CD4-positive, alpha-beta T cell treated with Interferon alpha-2 for 1 hour (primary cell): ENCODE measurements at places on chromosomes 2 and 18.

- DNase-seq: peak; percentile 39
Observed at GRCh38 chr18:63949068-63949737, at the start of gene HMSD. Gene HMSD, plus strand, starts transcription at chr18:63949301. Its CDS starts 4,155 bp downstream, at chr18:63953456.

DNA sequence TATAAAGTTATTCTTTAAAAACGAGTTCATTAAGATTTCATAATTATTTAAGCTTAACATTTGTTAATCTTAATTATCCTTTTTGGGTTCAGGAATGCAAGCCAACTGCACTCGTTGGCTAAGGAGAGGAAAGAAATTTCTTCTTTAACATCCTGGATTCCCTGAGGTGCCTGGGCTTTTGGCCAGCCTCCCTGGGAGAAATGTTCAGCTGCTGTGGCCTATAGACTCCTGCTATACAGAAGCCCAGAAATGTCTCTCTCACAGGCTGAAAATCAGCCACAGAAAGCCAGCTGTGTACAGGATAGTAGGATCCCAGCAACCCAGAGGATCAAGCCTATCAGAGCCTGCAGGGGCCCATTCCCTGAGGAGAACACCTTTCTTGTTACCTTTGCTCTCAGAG lies 430.3 kb downstream of the XIRP2 start:
- DNase-seq: no peak

DNA sequence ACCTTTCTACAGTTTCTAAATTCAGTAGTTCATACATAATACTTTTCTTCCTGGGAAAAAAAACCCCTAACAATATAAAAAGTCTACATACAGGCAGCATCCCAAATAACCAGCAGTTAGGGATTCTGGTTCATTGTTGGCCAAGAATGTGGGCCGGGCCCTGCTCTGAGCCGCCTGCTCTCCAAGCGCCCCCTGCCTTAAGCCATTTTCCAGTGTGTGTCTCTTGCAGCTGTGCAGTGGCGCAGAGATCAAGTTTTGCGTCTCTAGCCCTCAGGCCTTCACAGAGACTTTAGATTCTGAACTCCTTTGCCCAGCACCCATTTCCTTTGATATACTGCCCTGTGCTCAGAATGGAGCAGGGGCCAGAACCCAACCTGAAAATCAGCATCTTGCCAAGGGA lies 32.9 kb downstream of the RMC1 start:
- DNase-seq: no peak

DNA sequence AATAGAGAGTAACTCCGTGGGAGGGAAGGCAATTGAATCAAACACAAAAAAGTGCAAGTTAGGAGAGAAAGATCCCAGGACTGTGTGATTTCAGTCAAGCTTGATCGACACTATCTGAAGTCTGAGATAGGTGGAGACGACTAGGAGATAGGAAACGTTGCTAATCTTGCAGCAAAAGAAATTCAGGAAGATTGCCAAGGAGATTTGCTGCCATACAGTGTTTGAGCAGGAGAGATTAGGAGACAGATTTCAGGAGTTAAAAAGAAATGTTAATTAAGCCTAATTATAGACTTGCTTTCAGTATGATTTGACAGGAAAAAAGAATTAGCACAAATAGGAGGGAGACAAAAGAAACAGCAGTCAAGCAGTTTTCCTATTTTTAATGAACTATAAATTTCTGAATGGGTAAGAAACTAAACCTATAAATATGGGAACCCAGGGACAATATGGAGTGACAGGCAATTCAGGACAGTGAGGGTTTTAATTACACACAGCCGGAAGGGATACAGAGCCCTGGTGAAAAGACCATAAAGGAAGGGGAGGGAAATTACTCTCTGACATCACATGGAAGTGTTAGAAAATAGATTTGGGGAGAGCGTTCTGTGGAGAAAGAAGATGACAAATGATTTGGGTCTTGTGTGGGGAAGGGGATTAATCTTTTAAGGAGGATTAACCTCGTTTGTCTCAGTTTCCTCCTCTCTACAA lies 72.6 kb downstream of the SUCLG1 start:
- no peak for DNase-seq

DNA sequence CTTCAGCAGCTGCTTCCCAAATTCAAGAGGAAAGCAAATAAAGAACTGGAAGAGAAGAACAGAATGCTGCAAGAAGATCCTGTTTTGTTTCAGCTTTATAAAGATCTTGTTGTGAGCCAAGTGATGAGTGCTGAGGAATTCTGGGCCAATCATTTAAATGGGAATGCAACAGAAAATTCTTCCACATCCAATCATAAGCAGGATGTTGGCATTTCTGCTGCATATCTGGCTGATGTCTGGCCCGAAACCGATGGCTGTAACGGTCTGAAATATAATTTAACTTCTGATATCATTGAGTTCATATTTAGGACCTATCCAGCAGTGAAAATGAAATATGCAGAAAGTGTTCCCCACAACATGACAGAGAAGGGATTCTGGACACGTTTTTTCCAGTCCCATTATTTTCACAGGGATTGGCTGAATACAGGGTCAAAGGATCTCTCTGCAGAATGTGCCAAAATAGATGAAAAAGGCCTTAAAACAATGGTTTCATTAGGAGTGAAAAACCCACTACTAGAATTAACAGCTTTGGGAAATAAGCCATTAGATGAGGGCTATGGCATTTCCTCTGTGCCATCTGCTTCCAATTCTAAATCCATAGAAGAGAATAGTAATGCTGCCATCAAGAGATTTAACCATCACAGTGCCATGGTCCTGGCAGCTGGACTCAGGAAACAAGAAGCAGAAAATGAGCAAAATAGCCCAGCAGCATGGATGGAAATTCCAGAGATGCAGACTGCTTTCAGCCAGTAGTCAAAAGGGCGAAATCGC lies 175.6 kb downstream of the MC4R start:
- DNase-seq: no peak
